DMS153 (cell line): ENCODE measurements at places on chromosomes 6 and 20.
A peak's percentile ranks its signal among the peaks of the same experiment; 100 is the strongest.

DNA sequence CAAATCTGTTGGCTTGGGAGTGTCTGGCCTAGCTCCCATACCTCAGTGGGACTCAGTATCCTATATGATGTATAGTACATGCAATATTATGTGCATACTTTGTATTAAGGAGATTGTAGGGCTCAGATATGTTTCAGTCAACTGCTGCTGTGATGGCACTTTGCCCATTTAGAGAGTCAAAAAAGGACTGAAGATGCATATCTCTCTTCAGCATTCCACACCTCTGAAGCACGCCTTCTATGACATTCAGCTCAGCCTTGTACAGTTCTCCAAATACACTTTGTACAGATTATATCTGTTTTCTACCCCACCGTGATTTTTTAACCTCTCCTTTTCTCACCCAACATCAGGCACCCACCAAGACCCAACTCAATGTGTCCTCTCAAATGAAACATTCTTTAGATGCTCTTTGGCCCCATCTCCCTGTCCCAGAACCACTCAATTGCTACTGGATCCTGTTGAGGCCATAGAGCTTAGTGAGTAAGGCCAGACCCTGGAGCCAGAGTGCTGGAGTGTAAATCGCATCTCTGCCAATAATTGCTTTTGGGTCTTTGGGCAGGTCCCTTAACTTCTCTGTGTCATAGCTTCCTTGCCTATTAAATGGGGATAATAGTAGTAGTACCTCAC is 15.6 kb downstream of the ENPP1 start:
- no peak for DNase-seq

DNA sequence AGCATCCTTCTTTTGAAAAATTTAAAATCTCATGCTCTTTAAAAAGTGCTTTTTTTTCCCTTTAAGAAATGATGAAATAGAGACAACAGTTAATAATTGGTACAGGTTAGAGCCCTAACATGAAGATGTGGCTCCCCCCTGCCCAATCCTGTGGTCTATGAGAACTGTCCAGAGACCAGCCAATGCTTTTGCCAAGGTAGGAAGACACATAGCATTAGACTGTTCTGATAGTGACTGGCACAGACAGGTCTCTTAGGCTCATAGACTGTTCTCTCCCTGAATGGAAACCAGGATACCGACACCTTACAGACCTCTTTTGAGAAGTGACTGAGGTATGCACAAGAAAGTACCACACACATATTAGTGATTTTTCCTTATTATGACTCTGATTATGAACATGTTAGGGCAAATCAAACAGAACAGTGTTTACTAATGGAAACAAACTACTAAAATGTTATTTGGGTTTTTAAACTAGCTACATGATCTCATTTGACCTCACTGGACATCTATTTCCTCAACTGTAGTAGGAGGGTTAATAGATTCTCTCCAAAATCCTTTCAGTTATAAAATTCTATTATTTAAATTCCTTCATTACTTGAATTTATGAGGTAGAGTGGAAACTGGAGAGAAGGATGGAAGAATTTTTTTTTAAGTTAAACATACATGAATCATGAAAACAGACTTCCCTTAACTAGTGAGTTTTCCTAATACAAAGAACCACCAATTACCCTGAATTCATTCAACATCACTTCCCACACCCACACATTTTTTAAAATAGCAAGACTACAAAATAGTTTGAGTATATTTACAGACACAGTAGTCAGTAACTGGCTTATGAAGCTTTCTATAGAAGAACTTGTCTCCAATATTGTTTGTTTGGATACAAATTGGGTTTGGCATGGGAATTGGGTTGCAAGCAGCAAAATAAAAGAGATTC is 120.4 kb downstream of the OGFRL1 start:
- DNase-seq = no peak

DNA sequence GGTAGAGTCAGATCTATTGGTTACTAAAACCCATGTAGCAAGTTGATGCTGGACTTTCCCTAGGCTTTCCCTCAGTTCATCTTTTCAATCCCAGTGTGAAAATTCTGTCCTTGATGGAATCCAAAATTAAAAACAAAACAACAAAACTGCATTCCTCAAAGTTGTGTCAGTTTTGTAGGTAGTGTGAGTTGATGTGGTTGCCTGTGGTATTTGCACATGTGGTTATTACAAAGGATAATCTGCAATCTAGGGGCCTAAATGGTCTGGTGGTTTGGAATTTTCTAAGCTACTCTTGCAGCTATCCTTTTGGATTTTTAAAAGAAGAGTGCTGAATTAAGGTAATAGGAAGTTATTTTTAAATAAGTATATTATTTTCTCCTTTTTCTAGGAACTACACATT is 132.2 kb upstream of the SCGN start:
- no peak for DNase-seq

- no peak for DNase-seq
Measured at GRCh38 chr6:155493694-155494143, 38.1 kb upstream of the NOX3 start.

GRCh38 chr6:6484681-6485080 is 103.8 kb upstream of the LY86 start:
- DNase-seq = no peak

GRCh38 chr6:13485923-13486562 is 1.4 kb downstream of the GFOD1 start:
- DNase-seq = no peak

DNA sequence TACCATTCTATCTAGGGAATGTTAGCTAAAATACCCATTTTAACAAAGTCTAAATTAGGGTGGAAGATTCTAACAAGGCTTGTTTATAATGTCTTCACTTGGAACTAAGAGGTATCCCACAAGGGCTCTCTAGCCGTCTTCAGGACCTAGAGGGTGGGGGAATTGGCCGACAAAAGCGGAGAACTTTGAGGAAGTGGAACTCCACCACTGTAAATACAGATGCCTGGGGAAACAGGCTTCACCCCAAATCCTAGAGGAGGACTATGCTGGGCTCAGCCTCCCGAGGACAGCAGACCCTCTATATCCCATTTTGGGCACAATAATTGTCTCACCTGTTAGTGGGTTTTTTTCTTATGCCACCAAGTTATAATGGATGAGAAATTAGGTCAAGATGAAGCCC is 58.0 kb upstream of the TFB1M start:
- no peak for DNase-seq

DNA sequence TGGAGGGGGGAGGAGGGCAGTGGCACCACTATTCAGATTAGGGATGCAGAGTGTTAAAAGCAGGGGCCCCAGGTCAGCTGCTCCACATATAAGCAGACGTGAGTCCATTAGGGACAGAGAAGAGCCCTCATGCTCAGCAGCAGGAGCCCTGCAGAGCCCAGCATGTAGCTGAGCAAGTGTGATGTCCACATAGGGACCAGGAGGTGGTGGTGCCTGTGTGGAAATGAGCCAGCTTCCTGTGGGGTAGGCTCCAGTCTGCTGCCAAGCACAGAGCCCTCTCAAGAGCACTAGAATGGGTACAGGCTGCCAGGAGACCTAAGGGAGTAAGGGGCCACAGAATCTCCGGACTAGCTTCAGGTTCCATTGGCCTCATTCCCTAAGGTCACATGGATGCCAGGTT is 57.9 kb upstream of the MLN start:
- DNase-seq = no peak

GRCh38 chr20:51434580-51435247 is 107.8 kb downstream of the NFATC2 start:
- DNase-seq = no peak

DNA sequence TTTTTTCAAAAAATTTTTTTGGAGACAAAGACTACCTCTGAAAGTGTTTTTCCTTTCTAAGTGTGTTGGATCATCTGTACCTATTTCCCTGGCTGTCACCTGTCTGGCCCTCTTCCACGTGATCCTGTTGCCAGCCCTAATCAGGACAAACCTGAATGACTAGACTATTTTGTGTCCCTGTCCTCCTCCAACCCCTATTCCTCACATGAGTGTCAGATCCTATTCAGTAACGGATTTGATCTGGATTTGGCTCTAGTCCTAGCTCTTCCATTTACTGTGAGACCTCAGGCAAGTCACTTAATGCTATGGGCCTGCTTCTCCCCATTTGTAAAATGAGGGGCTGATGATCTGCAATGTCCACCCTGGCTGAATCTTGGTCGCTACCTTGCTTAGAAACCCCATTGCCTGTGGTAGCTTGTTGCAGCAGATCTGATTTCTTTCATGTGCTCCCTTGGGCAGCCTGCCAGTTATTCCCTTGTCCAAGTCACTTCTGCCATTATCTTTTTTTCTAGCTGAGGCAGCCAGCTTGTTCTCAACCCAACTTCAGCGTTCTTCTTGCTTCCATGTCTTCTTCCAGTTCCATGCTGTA is 4.8 kb downstream of the PHF20 start:
- peak; percentile 61 for DNase-seq

DNA sequence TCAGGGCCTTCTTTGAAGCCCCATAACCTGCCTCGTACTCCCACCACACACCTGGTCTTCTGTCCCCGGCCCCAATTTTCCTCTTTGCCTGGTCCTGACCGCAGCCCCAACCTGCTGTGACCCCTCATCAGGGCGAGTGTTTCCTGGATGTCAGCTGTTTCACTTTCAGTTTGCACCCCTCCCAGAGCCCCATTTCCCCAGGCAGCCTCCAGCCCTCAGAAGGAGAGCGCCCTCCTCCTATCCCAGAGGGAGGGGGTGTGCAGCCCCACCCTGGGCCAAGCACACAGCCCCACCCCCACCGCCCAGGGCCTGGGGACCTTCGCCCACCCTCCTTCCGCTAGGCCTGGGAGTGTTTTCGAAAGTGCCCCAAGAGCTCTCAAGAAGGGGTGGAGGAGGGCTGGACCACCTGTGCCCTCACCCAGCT is 1.5 kb downstream of the BAK1 start:
- DNase-seq = no peak

DNA sequence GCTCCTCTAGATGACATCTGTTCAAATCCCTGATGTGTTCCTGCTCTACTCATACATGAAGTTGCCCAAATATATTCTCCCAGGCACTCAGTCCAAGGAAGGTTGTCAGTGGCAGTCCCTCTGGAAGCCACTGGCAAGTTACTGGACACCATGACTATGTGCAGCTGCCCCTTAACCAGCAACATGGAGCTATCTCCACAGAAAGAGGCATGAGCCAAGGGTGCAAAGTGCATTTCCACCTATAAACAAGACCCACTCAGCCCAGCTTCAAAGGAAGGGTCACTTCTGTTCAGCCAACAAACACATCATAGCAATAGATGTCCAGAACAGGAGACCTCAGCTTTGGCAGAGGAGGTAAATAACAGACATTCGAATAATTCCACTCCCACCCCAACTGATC is 217.6 kb upstream of the PMEPA1 start:
- DNase-seq = no peak

DNA sequence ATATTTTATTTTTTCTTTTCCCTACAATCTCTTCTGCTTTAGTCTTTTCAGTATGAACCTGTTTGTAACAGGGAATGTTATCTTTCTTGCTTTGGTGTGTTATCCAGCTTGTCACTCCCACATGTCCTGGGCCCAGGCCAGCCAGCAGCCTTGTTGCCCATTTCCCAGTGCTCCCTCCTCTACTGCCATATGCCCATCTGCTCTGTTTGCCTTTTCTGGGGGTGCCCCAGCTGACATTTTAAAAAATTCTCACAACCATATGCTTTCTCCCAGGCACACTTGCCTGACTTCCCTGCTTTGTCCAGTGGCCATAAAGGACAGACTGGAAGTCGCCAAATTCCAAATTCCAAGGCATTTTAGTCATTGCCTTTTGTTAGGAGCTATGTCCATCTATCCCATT is 23.6 kb upstream of the LMBRD1 start:
- no peak for DNase-seq

DNA sequence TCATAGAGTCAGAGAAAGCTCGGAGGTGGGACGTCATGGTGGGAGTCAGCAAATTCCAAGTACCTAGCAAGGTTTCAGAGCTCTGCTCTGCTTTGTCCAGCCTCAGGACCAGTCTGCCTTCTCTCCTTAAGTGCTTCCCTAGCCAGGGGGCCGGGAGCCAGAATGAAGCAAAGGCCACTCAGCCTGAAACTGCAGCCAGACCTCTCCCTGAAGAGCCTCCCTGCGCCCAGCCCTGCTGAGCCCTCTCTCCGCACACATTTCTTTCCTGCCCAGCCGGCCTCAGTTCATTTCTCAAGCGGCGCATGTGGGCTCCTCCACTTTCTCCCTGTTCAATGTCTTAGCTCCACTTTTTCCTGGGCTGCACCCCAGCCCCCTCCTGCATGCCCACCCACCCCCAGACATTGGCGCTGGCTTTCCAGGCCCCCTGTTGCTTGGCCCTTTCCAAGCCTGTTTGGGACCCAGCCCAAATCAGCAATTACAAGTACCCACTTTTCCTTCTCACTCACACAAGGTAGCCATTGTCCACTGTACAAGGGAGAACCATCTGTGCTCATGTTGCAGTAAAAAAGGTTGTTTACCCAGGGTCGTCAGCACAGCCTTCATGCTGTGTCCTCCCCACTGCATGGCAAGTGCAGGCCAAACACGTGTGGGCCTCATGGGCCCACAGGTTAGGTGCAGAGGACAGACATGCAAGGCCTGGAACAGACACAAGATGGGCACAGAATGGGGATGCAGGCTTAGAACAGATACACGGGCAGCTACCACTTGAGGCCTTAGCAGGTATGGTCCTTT is 147.1 kb downstream of the MRPL14 start:
- no peak for DNase-seq

DNA sequence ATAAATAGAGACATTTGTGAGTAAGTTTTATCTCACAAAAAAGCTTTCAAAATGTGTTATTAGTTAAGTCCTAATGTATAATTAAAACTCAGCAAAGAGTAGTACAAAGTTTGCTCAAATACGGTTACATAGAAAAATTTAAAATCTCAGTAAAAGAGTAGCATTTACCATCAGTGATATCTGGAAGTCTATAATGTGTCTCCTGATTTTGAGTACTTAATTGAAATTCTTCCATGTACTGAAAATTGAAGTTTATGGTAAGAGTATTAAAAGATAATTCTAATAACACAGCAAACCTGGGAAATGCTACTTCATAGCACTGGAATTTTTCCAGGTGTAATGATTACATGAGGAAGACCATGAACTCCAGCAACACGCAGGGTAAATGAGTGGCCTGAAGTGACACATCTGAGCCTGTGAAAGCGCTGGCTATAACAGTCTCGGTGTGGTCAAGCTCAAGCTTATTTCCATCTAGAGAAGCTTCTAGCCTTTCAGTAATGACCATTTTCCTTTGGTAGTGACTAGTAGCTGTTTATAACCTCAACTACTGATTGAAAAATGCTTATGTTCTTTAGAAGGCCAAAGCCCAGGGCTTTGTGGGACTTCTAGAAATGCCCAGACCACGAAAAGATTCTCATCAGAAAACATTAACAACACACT is 203.2 kb downstream of the ISM1 start:
- no peak for DNase-seq
